ENCODE measurements at places on chromosomes 7 and 10.

DNA sequence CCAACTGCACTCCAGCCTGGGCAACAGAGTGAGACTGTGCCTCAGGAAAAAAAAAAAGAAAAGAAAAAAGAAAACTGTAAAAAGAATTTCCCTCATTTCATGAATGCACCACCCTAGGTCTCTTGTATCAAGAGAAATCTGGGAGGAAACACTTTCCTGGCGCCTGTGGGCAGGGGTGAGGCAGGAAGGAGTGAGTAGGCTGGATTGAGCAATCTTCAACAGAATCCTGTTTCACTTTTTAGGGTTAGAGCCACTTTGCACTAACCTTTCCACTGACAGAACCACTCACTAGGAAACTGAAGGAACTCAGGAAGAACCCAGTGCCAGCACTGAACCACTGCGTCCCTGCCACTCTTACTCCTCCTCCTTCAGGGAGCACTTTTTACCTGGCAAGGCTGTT, 282.1 kb downstream of the CCDC3 start:
- no peaks in the 10 kb centered on the region for H3K36me3 ChIP-seq
- no peak overlapping the region for H3K4me3 ChIP-seq
- H3K4me1 ChIP-seq, result peaks cover 15% of the 10 kb centered on the region

DNA sequence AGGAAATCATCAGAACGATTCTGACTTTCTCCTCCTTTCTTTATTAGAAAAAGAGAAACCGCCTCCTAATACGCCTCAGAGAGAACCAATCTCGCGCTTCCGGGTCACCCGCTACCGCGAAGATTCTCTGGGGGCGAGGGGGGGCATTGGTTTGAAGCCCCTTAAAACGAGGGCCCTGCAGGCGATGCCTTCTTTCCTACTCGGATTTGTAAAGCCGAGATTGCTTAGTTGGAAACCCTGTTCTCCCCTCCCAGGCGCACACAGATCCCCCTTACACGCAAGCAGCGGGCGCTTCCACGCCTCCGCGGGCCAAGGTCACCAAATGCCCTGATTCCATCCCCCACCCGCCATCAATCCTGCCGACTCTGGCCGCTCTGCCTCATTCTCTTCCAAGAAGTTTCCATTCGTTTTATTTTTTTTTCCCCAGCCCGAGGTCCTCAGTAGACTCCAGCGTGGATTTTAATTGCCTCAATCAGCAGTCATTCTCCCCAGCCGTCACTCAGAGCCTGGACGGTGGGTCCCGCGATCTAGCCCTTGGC, 1.1 kb upstream of the GAD2 start:
- peak overlapping the region; percentile 40 for H3K4me3 ChIP-seq
- peaks cover 40% of the 10 kb centered on the region for H3K4me1 ChIP-seq
- H3K27ac ChIP-seq, result no peak overlapping the region
- no peak for DNase-seq

- no peaks in the 10 kb centered on the region for H3K36me3 ChIP-seq
- H3K27ac ChIP-seq, result no peak overlapping the region
- H3K4me1 ChIP-seq, result peaks cover 6% of the 10 kb centered on the region
- DNase-seq, result no peak
- H3K27me3 ChIP-seq, result no peaks in the 10 kb centered on the region
- H3K4me3 ChIP-seq, result no peak overlapping the region
Observed at GRCh38 chr7:75644589-75644988, 94.2 kb downstream of the HIP1 start.

DNA sequence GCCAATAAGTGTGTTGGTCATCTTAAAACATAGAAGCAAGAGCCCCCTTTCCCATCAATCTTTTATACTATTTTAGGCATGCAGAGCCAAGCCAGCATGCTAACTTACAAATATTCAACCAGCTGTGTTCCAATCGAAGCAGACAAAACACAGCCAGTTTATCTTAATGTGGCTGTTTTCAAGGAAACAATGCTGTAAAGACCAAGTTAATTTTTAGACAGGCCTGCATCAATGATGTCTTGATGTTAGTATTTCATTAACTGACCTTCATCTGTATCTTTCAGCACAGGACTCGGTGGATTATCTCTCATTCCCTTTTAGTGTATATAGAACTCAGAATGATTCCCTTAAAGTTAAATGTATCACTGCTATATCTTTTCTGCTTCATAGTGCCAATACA, 262.0 kb upstream of the ZWINT start:
- no peak overlapping the region for H3K27ac ChIP-seq
- no peaks in the 10 kb centered on the region for H3K27me3 ChIP-seq
- no peak for DNase-seq
- no peaks in the 10 kb centered on the region for H3K4me1 ChIP-seq
- no peak overlapping the region for H3K4me3 ChIP-seq

GRCh38 chr10:7401156-7401555, 9.7 kb downstream of the SFMBT2 start:
- no peak overlapping the region for H3K27ac ChIP-seq
- H3K27me3 ChIP-seq, result no peaks in the 10 kb centered on the region
- peaks cover 7% of the 10 kb centered on the region for H3K36me3 ChIP-seq
- no peak for DNase-seq

GRCh38 chr7:22150221-22150620, 204.5 kb upstream of the CDCA7L start:
- DNase-seq, result no peak
- H3K36me3 ChIP-seq, result no peaks in the 10 kb centered on the region
- H3K27ac ChIP-seq, result no peak overlapping the region
- H3K4me1 ChIP-seq, result peaks cover 17% of the 10 kb centered on the region
- H3K4me3 ChIP-seq, result no peak overlapping the region

GRCh38 chr7:125355899-125356298, 426.3 kb upstream of the POT1 start:
- no peak for DNase-seq
- H3K27ac ChIP-seq, result no peak overlapping the region
- H3K27me3 ChIP-seq, result no peaks in the 10 kb centered on the region
- no peaks in the 10 kb centered on the region for H3K4me1 ChIP-seq
- no peaks in the 10 kb centered on the region for H3K36me3 ChIP-seq
- H3K4me3 ChIP-seq, result no peak overlapping the region

Data from activated naive CD4-positive, alpha-beta T cell treated with anti-CD3 and anti-CD28 coated beads for 36 hours (primary cell).